ENCODE measurements at places on chromosomes 3 and 15. TPM values are rescaled to one million over a fixed set of nuclear protein-coding genes. Genes with fewer than 3 reads are reported as not detected.
A peak's percentile ranks its signal among the peaks of the same experiment; 100 is the strongest.

RTP1 gene
- not detected for polyA plus RNA-seq

DNA sequence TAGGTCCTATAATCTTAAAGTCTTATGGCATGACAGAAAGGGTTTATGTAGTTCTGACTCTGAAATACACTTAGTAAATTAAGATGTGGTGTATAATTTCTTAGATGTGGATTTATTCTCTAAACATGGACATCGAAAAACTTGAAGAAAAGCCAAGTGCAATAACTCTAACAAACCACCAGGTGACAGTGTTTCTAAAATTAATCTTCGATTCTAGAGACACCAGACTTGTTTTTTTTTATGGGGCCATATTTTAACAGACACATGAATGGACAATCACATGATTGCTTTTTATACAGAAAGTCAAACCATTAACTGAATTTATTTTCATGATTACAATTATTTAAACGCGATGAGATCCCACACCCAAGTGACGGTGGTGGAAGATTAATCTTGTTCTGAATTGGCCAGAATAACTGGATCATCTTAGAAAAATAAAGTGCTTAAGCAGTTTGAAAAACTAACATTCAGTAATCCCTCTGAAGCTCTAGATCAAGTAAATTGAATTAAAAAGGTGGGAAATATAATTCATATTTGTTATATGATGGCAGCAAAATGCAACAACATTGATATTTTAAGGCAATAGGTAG, 305.1 kb downstream of the LSAMP start:
- DNase-seq, result peak; percentile 47
- no peaks in the 10 kb centered on the region for H3K36me3 ChIP-seq
- no peak overlapping the region for H3K27ac ChIP-seq
- no peak overlapping the region for H3K4me3 ChIP-seq
- H3K27me3 ChIP-seq, result no peaks in the 10 kb centered on the region

TMEM202 gene
- not detected for polyA plus RNA-seq

SOX2 gene
- not detected for polyA plus RNA-seq

- H3K4me3 ChIP-seq, result no peak overlapping the region
- DNase-seq, result no peak
- no peaks in the 10 kb centered on the region for H3K4me1 ChIP-seq
- H3K36me3 ChIP-seq, result no peaks in the 10 kb centered on the region
Measured at GRCh38 chr3:169637731-169638130, 25.8 kb downstream of the MECOM start.

GRCh38 chr3:45181496-45181895, 35.3 kb upstream of the CDCP1 start:
- H3K4me1 ChIP-seq, result peaks cover 25% of the 10 kb centered on the region
- H3K27me3 ChIP-seq, result no peaks in the 10 kb centered on the region
- H3K36me3 ChIP-seq, result no peaks in the 10 kb centered on the region
- H3K4me3 ChIP-seq, result no peak overlapping the region
- DNase-seq, result no peak

DNA sequence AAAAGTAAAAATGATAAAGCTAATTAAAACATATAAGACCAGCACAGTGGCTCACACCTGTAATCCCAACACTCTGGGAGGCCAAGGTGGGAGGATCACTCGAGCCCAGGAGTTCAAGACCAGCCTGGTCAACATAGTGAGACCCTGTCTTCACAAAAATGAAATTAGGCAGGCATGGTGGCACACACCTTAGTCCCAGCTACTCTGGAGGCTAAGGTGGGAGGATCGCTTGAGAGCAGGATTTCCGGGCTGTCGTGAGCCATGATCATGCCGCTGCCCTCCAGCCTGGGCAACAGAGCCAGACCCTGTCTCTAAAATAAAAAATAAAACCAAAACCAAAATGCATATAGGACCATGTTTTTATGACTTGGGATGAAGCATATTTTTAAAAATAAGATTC, 4.8 kb upstream of the PRSS50 start:
- no peak for DNase-seq
- H3K27ac ChIP-seq, result no peak overlapping the region
- H3K4me3 ChIP-seq, result no peak overlapping the region
- no peaks in the 10 kb centered on the region for H3K4me1 ChIP-seq
- no peaks in the 10 kb centered on the region for H3K36me3 ChIP-seq
- peaks cover 25% of the 10 kb centered on the region for H3K27me3 ChIP-seq

DNA sequence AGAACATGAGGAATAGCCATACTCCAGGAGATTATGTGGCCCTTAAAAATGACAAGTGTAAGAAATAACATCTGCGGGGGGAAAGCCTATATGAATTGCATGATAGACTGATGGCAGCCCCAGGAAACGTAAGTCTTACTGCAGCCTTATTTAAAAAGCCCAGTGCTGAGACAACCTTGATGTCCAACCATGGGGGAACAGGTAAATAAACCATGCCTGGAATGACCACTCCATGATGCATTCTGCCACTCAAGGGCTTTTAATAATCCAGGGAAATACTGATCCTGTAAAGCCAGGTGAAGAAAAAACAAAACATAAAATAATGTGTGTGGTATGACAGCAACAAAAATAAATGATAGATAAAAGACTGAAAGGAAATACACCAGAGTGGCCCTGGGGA, 46.5 kb upstream of the GRIP2 start:
- no peaks in the 10 kb centered on the region for H3K4me1 ChIP-seq
- no peak for DNase-seq
- H3K27ac ChIP-seq, result no peak overlapping the region
- no peaks in the 10 kb centered on the region for H3K36me3 ChIP-seq
- H3K27me3 ChIP-seq, result peaks cover 22% of the 10 kb centered on the region

IQCH gene
- polyA plus RNA-seq, result 0.42 TPM

DNA sequence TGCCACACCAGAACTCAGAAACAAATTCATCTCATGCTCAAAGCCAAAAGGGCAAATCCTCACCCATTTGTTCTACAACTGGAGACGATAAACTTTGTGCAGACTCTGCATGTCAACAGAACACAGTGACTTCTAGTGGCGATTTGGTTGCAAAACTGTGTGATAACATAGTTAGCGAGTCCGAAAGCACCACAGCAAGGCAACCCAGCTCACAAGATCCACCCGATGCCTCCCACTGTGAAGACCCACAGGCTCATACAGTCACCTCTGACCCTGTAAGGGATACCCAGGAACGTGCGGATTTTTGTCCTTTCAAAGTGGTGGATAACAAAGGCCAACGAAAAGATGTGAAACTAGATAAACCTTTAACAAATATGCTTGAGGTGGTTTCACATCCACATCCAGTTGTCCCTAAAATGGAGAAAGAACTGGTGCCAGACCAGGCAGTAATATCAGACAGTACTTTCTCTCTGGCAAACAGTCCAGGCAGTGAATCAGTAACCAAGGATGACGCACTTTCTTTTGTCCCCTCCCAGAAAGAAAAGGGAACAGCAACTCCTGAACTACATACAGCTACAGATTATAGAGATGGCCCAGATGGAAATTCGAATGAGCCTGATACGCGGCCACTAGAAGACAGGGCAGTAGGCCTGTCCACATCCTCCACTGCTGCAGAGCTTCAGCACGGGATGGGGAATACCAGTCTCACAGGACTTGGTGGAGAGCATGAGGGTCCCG, 199.7 kb downstream of the AKAP13 start:
- no peak overlapping the region for H3K4me3 ChIP-seq
- H3K27ac ChIP-seq, result no peak overlapping the region
- H3K36me3 ChIP-seq, result peaks cover 27% of the 10 kb centered on the region
- peaks cover 11% of the 10 kb centered on the region for H3K4me1 ChIP-seq
- H3K27me3 ChIP-seq, result no peaks in the 10 kb centered on the region

DNA sequence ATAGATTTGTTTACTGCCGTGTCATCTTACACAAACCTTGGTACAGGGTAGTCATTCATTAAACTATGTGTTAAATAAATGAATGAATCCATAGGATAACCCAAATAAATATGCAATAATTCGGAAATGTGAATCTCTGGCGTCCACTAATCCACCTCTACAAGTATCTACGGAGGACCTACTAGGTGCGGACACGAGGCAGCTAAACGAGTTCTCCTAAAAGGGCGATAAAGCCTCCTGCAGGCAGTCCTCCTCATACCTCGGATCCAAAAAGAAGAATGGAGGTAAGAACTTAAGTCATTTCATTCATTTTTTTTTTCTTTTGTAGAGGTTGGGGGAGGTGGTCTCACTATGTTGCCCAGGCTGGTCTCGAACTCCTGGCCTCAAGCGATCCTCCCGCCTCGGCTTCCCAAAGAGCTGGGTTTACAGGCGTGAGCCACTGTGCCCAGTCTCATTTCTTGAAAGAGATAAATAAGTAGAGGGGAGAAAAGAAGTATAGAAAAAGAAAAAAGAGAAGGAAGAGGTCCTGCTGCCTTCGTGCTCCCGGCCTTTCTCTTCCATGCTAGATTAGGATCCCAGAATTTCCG, 706 bp upstream of the RPL35A start:
- peaks cover 27% of the 10 kb centered on the region for H3K36me3 ChIP-seq
- H3K27me3 ChIP-seq, result no peaks in the 10 kb centered on the region
- H3K4me1 ChIP-seq, result no peaks in the 10 kb centered on the region
- H3K4me3 ChIP-seq, result peak overlapping the region; percentile 88
- peak overlapping the region; percentile 12 for H3K27ac ChIP-seq
- no peak for DNase-seq

BNIP2 gene
- polyA plus RNA-seq, result 36.9 TPM

SLTM gene
- 57.6 TPM for polyA plus RNA-seq

- H3K4me3 ChIP-seq, result no peak overlapping the region
- no peaks in the 10 kb centered on the region for H3K36me3 ChIP-seq
- no peaks in the 10 kb centered on the region for H3K4me1 ChIP-seq
- no peaks in the 10 kb centered on the region for H3K27me3 ChIP-seq
Measured at GRCh38 chr15:47607695-47608094, 109.6 kb upstream of the SEMA6D start.

DNA sequence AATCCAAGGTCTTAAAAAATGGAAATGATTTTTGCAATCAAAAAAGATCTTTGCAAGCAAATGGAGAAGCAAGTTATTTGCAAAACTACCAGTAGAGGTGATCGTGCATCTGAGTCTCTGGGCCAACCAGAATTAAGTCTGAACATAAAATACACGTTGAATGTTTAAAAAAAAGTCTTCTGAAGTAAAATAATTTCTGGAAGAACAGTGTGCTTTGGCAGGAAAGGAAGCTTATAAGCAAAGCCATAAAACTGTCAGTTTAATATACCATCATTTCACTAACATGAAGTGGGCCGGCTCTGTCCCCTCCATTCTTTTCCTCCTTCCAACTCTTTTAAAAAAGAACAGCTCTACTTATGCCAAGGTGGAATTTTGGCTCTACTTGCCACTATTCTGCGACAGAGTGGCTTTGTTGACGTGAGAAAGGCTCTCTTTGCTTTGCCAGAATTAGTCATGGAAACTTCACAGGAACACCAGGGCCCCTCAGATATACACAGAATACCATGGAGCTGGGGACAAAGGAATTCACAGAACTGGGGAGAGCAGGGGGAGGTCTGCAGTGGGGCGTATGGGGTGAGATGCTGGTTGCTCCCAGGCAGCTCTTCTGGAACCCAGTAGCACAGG, 29.8 kb downstream of the FSTL1 start:
- H3K27ac ChIP-seq, result peak overlapping the region; percentile 92
- peak; percentile 75 for DNase-seq
- H3K4me1 ChIP-seq, result peaks cover 50% of the 10 kb centered on the region
- peaks cover 35% of the 10 kb centered on the region for H3K36me3 ChIP-seq
- H3K4me3 ChIP-seq, result no peak overlapping the region

GRCh38 chr3:80285388-80285787, 517.6 kb upstream of the ROBO1 start:
- H3K27me3 ChIP-seq, result no peaks in the 10 kb centered on the region
- no peaks in the 10 kb centered on the region for H3K4me1 ChIP-seq
- H3K4me3 ChIP-seq, result no peak overlapping the region
- no peak for DNase-seq

SLC24A5 gene
- not detected for polyA plus RNA-seq

DNA sequence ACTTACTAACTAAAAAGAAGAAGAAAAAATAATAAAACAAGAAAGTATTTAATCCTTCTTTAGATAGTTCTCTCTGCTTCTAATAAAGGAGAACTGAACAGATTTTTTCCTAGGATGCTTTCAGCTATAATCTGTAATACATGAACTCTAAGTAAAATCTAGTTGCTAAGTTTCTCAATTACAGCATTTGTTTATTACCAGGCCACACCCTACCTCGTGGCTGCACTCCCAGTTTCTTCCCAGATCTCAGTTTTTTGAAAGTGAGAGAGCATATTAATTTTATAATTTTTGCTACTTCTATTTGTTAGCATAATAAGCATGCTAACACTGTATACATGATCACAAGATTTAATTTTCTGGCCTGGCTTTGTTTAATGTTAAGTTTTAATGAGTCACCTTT, 258.3 kb downstream of the IL5RA start:
- no peaks in the 10 kb centered on the region for H3K27me3 ChIP-seq
- no peaks in the 10 kb centered on the region for H3K4me1 ChIP-seq
